Stimulated activated CD4-positive, alpha-beta T cell treated with anti-CD3 and anti-CD28 coated beads, Interleukin-4, amount 100 ng/mL, for 24 hours (primary cell): ENCODE measurements at places on chromosomes 12 and 14.
A peak's percentile ranks its signal among the peaks of the same experiment; 100 is the strongest.

- no peak for DNase-seq
Measured at GRCh38 chr12:121575952-121576625, 4.7 kb downstream of the KDM2B start.

GRCh38 chr12:3432868-3433267 lies 58.1 kb upstream of the PRMT8 start:
- no peak for DNase-seq

DNA sequence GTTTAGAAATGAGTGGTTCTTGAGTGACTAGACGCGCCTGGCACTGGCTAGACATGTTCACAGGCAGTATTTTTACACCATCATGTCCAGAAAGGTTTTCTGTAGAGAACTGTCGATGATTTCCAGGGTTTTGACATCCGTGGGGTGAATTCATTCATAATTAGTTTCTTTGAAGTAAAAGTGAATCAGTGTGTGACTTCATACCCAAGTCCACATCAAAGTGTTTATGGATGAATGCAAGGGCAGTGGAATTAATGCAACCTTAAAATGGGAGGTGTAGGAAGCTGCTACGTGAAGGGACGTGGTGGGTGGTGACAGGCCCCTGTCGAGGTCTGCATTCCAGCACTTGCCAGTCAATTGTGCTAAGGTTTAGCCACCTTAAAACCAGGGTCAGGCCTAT lies 38.4 kb upstream of the ELK3 start:
- DNase-seq, result no peak

DNA sequence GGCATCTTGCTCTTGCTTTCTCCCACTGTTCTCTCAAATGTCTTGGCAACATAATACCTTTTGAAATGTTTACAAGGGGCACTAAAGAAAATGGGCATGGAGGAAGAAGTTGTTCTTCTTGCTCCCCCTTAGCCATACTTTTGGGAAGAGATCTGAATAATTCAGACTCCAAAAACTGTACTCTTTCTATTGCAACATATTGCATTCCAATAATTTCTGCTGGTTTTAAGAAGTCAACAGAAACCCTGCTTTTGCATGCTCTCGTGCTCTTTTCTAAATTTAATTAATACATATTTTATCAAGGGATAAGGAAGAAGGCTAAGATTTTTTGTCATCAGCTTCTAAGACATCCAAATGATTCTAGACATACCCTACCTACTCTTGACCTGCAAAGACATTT lies 409.9 kb upstream of the SOX5 start:
- DNase-seq, result no peak

DNA sequence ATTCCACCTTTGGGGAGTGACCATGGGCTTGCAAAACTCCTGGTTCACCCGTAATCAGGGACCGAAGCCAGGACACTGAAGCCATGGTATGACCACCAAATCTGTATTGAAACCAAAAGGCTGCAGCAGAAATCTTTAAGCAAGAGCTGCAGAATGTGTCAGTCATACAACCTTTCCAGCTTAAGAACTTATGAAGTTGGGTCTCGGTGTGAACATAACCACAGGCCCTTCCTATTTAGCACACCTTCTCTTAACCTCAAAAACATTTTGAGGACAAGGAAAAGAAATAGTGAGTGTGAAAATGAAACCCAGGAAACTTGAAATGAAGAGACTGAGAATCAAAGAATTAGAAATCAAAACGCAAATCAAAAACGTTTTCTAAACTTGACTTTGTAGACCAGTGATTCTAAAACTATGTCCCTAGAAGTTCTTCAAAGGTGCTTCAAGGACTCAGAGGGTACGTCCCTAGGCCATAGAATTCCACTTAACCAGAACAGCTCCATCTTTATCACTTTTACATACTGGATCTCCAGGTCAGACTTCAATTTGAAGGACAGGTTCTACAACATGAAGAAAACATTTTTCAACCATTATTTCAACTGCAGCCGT lies 231.6 kb upstream of the GRIP1 start:
- no peak for DNase-seq

GRCh38 chr14:89304972-89305703 lies 111.9 kb downstream of the FOXN3 start:
- DNase-seq, result no peak

- no peak for DNase-seq
Measured at GRCh38 chr12:11969437-11970154, 101.1 kb upstream of the BCL2L14 start.

- peak; percentile 58 for DNase-seq
Measured at GRCh38 chr14:65179918-65180724, 77.8 kb upstream of the MAX start.

- peak; percentile 91 for DNase-seq
Measured at GRCh38 chr12:12696562-12697383, 790 bp upstream of the GPR19 start.

GRCh38 chr12:49662998-49663843 lies 39.9 kb downstream of the PRPF40B start:
- peak; percentile 73 for DNase-seq

GRCh38 chr14:21874167-21874566 lies 200.5 kb upstream of the OR4E1 start:
- no peak for DNase-seq

DNA sequence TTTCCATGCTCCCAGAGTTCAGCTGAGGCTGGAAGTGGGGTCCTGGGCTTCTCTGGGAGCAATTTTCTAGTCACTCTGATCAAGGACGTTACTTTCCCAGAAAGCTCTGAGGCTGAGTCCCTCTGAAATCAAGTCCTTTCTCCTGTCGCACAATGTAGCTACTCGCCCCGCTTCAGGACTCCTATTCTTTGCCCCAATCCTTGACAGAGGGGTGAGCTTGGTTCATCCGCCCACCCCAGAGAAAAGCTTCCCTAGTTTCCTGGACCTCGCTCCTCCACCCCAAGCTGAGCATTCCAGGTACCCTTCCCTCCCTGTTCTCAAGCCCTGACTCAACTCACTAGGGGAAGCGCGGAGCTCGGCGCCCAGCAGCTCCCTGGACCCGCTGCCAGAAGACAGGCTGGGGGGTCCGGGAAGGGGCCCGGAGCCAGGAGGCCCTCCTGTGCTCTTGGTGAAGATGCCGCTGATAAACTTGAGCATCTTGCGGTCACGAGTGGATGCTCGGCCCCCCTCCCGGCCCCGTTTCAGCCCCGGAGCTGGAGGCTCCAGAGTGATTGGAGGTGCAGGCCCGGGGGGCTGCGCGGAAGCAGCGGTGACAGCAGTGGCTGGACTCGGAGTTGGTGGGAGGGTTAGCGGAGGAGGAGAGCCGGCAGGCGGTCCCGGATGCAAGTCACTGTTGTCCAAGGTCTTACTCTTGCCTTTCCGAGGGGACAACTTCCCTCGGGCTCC lies 1.6 kb downstream of the AGAP2 start:
- DNase-seq, result no peak

DNA sequence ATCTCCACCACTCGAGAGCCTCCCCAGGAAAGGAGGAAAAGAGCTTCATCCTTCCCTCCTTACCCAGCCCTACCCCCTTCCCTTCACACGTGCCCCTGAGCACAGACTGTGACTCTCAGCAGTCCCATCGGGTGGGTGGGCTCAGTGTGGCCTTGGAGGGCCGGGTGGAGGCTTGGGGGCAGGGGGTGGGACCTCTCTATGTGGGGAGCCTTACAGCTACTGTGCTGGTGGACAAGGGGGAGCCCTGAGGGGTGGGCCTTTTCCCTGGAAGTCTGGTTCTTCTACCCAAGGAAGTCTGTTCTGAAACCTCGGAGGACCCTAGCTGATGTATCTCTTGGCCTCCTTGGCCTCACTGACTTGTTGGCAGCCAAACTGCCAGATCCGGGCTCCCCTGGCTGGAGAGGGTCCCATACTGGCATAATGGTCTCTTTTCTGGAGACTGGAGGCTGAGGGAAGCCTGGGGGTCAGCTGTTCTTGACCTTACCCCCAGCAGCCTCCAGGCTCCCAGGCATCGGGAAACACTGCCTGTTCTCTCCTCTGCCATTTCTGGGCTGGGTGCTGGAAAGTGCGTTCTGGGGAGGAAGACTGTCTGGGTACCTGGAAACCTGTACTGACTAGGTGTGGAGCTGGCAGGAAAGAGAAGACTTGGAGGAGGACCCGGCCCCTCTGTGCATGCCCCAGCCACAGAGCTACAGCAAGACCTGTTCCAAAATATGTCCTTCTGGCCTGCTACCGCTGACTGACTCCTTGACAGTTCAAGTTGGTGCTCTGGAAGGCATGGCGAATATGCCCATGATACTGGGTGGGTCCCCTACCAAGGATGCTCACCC lies 7.6 kb downstream of the VASH1 start:
- peak; percentile 3 for DNase-seq

- no peak for DNase-seq
Measured at GRCh38 chr12:124930586-124930985, 16.1 kb upstream of the UBC start.

DNA sequence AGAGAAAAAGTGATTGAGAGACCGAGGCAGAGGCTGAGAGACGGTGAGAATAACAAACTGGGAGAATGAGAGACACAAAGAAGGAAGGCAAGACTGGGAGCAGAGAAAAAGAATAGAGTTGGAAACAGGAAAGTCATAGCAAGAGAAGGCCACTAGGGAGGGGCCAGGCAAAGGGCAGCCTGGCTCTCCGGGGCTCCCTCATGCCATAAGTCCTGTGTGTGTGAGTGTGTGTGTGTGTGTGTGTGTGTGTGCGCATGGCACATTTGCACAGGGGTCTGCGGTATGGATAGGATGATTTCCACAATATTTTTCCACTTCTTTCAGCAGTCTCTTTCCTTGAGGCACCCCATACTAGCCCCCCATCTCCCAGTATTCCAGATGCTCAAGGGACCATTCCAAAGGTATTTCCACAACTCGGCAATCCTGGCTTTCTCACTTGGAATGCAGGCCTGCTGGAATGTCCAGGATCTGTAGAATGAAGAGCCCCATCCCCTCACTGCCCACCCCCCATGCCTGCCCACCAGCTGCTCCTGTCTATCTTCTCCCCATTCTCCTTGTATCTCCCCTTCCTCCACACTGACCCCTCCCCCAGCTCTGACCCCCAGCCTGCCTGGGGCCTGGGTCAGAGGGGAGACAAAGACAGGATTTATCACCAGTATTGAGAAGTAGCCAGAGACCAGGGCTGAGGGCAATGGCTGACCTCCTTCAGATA lies 9.0 kb downstream of the GPR84 start:
- DNase-seq, result no peak

DNA sequence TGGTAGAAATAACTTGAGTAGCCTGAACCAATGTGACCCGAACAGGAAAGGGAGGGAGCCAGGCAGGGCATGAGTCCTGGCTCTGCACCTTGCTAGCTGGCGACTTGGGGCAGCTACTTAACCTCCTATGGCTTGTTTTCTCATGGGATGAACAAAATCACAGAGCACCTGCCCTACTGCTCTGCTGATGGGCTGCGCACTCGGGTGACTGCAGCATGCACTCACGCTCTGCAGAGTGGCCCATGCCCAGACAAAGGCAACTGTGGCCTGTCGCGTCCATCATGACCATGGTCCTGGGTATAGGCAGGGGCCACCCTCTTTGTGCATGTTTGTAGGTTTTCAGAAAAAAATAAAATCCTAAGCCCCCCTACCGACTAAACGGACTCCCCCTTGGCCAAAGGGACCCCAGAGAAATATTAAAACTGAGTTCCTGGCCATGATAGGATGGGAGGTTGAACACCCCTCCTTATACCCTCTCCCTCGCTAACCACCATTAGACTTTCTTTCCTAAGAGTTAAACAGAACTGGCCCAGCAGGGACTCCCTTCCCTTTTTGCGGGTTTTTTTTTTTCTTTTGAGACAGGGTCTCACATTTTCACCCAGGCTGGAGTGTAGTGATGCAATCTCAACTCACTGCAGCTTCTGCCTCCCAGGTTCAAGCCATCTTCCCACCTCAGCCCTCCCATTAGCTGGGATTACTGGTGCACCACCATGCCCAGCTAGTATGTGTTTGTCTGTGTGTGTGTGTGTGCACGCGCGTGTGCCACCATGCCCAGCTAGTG lies 32.5 kb downstream of the VWF start:
- DNase-seq, result no peak

DNA sequence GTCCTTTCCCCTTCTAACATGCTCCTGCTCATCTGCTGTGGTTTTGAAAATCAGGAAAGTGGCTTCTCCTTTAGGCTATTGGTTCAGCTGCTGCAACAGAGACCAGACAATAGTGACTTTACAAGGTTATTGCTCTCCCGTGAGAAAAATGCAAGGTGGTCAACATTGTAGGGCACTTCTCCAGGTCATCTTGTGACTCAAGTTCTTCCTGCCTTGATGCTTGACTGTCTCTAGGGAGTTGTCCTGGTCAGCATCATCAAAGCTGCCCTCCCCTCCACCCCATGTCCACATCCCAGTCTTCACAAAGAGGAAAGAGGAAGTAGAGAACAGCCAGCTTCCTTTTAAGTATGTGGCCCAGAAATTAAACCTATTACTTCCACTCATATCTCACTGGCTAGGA lies 3.9 kb upstream of the TMEM63C start:
- no peak for DNase-seq

GRCh38 chr14:95522556-95522955 lies 6.1 kb upstream of the SYNE3 start:
- no peak for DNase-seq

- no peak for DNase-seq
Measured at GRCh38 chr14:95222151-95222631, 64.9 kb upstream of the DICER1 start.

DNA sequence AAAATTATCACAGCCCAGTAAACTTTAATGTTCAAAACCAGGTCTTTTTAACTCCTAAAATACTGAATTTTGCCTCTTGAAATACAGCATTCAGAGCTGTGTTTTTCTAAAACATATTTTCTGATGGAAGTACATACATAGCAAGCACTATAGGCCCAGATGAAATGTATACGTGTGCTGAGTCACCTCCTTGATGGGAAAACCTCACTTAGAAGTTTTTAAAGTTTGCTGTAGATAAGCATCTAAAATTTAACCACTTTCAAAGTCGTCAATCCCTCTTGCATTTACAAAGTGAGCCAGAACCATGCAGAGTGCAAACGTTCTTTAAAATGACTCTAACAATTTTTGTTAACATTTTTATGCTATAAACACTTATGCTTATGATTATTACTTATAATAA lies 618.8 kb downstream of the RPS29 start:
- DNase-seq, result no peak

GRCh38 chr14:32800320-32800719 lies 138.4 kb upstream of the NPAS3 start:
- DNase-seq, result no peak

DNA sequence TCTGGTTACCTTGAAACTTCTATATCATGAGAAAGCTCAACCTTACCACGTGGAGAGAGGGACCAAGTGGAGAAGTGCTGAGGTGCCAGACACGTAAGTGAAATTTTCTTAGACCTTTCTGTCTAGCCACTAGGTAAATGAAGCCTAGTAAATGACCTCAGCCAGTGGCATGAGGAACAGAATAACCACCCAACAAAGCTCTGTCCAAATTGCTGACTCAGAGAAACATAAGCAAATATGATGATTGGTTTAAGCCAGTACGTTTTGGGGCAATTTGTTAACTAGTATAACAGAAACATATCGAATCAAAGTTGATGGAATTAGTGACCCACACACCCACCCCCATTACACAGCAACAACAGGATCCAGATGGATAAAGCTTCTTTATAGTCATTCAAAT lies 75.2 kb upstream of the MAX start:
- DNase-seq, result no peak

GRCh38 chr14:24122898-24123297 lies 7.6 kb upstream of the FITM1 start:
- DNase-seq, result no peak

- no peak for DNase-seq
Measured at GRCh38 chr14:83893447-83893846, 1636.5 kb upstream of the FLRT2 start.
